Liver (tissue), 10 donors: ENCODE measurements at places on chromosomes 5 and 9. TPM values are rescaled to one million over a fixed set of nuclear protein-coding genes. Genes with fewer than 3 reads are reported as not detected.

LCN2 gene
- 10.0 TPM for total RNA-seq

TAF11L5 gene
- not detected for total RNA-seq

BICD2 gene
- 16.0 TPM for total RNA-seq

TGFBR1 gene
- 17.6 TPM for total RNA-seq

TSLP gene
- total RNA-seq: 0.25 TPM

DNA sequence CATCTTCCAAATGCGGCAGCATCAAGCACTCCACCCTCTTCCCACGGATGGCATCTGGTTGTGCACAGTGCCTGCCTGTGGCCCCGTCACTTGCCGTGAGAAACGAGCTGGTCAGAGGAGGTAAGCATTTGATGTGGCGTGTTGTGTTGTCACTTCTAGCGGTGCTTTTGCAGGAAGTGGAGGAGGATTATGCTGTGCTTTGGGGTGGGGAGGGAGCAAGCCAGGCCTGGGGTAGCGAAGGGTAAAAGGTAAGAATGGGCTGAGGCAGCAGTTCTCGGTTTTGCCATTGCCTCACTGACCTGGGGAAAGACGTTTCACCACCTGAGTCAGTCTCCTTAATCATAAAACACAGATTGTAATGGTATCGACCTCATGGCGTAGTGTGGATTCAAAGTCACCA is 2.3 kb upstream of the POMT1 start:
- H3K36me3 ChIP-seq: peaks cover 29% of the 10 kb centered on the region
- H3K27ac ChIP-seq: no peak overlapping the region
- no peak overlapping the region for H3K4me3 ChIP-seq
- H3K4me1 ChIP-seq: peaks cover 15% of the 10 kb centered on the region
- H3K27me3 ChIP-seq: no peaks in the 10 kb centered on the region

GRCh38 chr5:159105145-159106053 is 5.7 kb upstream of the EBF1 start:
- H3K36me3 ChIP-seq: no peaks in the 10 kb centered on the region
- no peak overlapping the region for H3K4me3 ChIP-seq
- peaks cover 2% of the 10 kb centered on the region for H3K27me3 ChIP-seq
- DNase-seq: no peak

- no peaks in the 10 kb centered on the region for H3K4me1 ChIP-seq
- no peak overlapping the region for H3K4me3 ChIP-seq
- no peaks in the 10 kb centered on the region for H3K36me3 ChIP-seq
- DNase-seq: no peak
- H3K27ac ChIP-seq: no peak overlapping the region
- no peaks in the 10 kb centered on the region for H3K27me3 ChIP-seq
Measured at GRCh38 chr9:29001006-29001405, 1427.7 kb upstream of the C9orf72 start.

DNA sequence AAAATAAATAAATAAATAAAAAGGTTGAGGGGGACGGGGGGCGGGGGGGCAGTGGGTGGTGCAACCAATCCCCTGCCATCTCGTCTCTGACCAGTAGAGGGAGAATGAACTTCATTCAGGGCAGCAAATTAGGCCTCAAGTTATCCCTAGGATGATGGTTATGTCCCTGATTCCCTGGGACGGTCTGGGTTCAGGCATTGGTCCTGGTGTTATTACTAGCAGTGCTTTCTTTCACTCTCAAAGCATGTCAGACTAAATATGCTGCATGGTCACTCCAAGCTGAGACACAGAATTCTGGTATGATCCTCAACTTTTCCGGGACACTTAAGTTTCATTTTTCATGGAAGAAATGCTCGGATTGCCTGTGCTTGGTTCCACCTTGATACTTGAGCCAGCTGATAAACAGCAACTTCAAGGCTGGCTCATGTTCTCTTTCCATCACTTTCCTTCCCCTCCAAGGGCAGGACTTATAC is 59.4 kb downstream of the DAP start:
- H3K27me3 ChIP-seq: no peaks in the 10 kb centered on the region
- no peak overlapping the region for H3K4me3 ChIP-seq
- H3K36me3 ChIP-seq: no peaks in the 10 kb centered on the region
- peak; percentile 63 for DNase-seq

DNA sequence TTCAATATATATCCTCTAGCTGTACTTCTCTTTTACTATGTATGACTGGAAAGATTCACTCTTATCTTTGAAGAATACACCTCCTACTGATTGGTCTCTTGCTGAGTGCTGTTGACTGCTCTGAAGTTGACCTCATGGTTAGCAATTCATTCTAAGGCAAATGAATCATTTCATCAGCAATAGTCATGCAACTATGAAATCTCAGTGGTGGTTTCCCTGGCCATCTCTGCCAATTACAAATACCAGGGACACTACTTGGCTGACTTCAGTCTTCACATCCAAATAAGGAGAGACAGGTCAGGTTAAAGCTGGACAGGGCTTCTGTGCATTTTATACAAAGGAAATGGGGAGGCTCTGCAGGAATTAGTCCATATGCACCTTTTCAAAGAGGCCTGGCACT is 333.5 kb upstream of the ACTBL2 start:
- no peaks in the 10 kb centered on the region for H3K4me1 ChIP-seq
- H3K27ac ChIP-seq: no peak overlapping the region
- H3K4me3 ChIP-seq: no peak overlapping the region
- H3K27me3 ChIP-seq: no peaks in the 10 kb centered on the region

GRCh38 chr5:41414598-41414997 is 95.8 kb downstream of the PLCXD3 start:
- H3K27me3 ChIP-seq: peaks cover 6% of the 10 kb centered on the region
- H3K27ac ChIP-seq: no peak overlapping the region
- DNase-seq: no peak
- H3K4me1 ChIP-seq: no peaks in the 10 kb centered on the region
- H3K36me3 ChIP-seq: no peaks in the 10 kb centered on the region
- H3K4me3 ChIP-seq: no peak overlapping the region

GRCh38 chr5:4384649-4385048 is 755.5 kb upstream of the ADAMTS16 start:
- H3K4me1 ChIP-seq: no peaks in the 10 kb centered on the region
- no peak overlapping the region for H3K4me3 ChIP-seq
- H3K27me3 ChIP-seq: no peaks in the 10 kb centered on the region
- DNase-seq: no peak

- H3K4me3 ChIP-seq: no peak overlapping the region
- no peaks in the 10 kb centered on the region for H3K4me1 ChIP-seq
- peaks cover 10% of the 10 kb centered on the region for H3K27me3 ChIP-seq
- no peak for DNase-seq
- no peaks in the 10 kb centered on the region for H3K36me3 ChIP-seq
Measured at GRCh38 chr5:54986269-54986654, 869 bp upstream of the ESM1 start.
